ENCODE measurements at places on chromosomes 7 and 10. TPM values are rescaled to one million over a fixed set of nuclear protein-coding genes. Genes with fewer than 3 reads are reported as not detected.

The PTN gene
- 25.1 TPM for total RNA-seq

The PALD1 gene
- 0.32 TPM for total RNA-seq

The ARMH3 gene
- total RNA-seq = 7.7 TPM

The CTNNA3 gene
- not detected for total RNA-seq

The LLCFC1 gene
- total RNA-seq = not detected

DNA sequence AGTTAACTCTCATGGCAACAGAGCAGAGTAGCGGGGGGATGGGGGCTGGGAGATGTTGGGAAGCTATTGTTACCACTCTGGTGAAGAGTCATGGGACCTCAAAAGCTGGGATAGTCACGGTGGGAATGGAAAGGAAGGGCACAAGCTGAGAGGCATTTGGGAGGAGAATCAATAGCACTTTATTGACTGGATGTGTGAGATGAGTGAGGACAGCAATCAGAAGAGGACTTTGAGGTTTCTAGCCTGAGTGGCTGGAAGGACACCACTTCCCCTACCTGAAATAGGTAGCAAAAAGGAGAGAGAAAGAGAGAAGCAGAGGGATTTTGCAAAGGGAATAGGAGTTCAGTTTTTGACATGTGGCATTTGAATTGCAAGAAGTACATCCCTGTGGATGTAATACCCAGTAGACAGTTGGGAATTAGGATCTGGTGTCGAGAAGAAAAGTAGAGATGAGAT lies 27.2 kb downstream of the SCD start:
- no peak for DNase-seq

GRCh38 chr10:116915340-116915739 lies 66.0 kb downstream of the ENO4 start:
- no peak for DNase-seq

The DHTKD1 gene
- 30.7 TPM for total RNA-seq

DNA sequence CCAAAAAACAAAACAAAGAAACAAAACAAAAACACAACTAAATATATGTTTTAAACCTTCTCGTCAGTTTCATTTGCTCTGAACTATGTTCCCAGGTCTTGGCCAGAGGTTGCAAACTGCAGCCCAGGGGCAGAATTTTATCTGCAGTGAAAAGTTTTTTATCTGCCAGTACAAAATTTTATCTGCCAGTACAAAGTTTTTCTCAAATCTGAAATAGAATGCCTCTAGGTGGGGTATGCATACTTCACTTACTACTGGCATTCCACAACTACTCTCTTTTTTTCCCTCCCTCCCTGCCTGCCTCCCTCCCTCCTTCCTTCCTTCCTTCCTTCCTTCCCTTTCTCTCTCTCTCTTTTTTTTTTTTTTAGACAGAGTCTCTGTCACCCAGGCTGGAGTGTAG lies 9.4 kb upstream of the CLDN3 start:
- no peak for DNase-seq

DNA sequence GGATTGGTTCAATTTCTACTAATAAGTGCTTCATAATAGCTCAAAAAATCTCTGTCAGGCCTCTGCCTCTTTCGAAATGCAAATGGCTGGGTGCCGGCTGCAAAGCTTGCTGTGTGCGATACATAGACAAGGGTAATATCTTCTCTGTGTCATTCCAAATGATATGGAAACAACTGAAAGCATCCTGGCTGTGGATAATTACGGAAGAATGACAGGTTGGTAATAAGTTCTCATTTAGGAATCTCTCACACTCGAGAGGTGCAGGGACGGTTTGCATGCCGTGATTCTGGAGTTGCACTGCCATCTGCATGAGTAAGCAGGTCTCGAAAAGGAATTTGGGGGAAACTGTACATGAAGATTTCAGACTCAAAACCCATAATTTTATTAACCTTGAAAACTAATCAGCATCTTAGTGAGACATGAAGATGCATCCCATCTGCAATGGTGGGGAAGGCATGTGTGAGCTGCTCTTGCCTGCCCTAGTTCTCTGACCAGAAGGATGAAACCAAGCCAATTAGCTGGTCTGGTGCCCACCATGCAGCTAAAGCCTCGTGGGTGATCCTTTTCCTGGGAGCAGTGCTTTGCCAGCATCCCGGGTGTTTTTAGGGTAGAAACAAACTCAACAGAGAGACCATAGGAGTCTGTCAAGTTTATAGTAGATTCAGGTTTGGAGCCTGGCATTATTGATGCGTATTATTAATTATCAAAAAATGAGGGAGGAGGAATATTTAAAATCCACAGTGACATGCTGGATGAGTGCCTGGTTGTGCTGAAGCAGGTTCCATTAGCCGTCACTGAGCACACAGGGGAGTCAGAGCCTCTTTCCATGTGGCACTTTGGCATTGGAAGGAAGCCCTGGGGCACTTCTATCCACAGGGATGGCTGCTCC lies 503.6 kb upstream of the MGMT start:
- no peak for DNase-seq

The C7orf57 gene
- total RNA-seq = under 0.01 TPM

GRCh38 chr10:2079603-2080078 lies 342.3 kb upstream of the ADARB2 start:
- no peak for DNase-seq

Measured in fibroblast of villous mesenchyme (primary cell).